Activated naive CD4-positive, alpha-beta T cell treated with anti-CD3 and anti-CD28 coated beads, Interleukin-2, amount 50 U/mL, for 72 hours (primary cell): ENCODE measurements at places on chromosomes 7 and 10. TPM values are rescaled to one million over a fixed set of nuclear protein-coding genes. Genes with fewer than 3 reads are reported as not detected.

DNA sequence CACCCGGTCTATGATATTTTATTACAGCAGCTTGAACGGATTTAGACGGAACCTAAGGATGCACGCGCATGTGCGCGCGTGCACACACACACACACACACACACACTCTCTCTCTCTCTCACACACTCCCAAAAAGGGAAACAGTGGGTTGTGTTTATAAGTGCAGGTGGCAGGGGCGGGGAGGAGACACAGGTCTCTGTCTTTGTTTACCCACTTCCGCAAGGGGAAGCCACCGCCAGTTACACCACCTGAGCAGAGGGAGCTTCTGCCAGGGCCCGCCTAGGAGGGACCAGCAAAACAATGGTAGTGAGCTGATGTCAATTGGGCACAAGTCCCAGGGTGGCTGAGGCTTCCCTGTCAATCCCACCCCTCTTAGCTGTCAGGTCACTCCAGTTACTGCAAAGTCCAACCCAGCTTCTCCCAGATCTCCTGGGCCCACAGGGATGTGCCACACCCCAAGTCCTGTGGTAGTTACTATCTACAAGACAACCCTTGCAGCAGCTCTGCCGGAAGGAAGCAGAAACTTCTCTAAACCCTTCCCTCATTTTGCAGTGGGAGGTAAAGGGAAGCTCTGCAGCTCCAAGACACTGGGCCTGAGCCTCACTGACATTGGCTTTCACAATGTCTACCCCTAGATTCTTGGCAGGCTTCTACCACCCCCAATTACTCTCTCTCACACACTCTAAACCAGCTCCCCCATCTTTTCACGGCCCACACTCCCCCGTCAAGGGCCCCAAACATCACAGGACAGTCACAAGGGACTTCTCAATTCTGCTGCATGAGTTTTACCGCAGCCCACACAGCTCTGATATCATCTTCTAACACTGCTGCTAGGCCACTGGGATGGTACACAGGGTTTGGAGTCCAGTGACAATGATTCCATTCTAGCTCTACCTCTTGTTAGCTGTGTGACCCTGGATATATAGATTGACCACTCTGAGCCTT lies 17.6 kb downstream of the ANXA11 start:
- peak; percentile 76 for DNase-seq

GRCh38 chr10:19702215-19702614 lies 114.0 kb upstream of the PLXDC2 start:
- no peak for DNase-seq

The KAZALD1 gene
- total RNA-seq, result 1.3 TPM

The C10orf105 gene
- 0.68 TPM for total RNA-seq

DNA sequence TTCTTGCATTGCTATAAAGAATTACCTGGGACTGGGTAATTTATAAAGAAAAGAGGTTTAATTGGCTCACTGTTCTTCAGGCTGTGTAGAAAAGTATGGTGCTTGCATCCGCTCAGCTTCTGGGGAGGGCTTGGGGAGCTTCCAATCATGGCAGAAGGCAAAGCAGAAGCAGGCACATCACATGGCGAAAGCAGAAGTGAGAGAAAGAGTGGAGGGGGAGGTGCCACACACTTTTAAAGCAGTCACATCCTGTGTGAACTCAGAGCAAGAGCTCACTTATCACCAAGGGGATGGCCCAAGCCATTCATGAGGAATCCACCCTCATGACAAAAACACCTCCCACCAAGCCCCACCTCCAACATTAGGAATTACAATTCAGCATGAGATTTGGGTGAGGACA lies 303.5 kb downstream of the OTUD1 start:
- DNase-seq, result no peak

- no peak for DNase-seq
Observed at GRCh38 chr7:25949736-25950487, 202.1 kb upstream of the NFE2L3 start.

GRCh38 chr10:33107953-33108352 lies 149.9 kb upstream of the ITGB1 start:
- no peak for DNase-seq

- no peak for DNase-seq
Observed at GRCh38 chr10:88163572-88163971, 300.1 kb downstream of the PTEN start.

GRCh38 chr10:10804998-10805740 lies 212.5 kb upstream of the CELF2 start:
- DNase-seq, result no peak

GRCh38 chr7:43937444-43937843 lies 11.2 kb downstream of the UBE2D4 start:
- DNase-seq, result no peak

- DNase-seq, result peak; percentile 61
Observed at GRCh38 chr10:33005322-33006301, 47.6 kb upstream of the ITGB1 start.

DNA sequence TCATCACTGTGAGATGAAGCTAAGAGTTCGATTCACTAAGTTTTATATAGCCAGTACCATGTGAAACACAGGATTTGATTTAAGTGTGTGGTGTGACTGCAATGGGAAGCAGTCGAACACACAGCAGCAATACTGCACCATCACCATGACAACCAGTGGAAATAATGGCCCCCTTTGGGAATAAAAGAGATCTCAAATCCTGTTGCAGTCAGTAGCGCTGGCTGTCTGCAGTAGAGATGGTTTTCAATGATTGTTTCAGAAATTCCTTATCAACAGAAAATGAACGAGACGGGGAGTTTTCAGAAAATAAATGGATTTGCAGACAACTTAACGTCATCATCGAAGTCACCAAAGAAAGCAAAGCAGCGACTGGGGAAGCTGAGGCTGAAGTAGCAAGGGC lies 91.0 kb downstream of the PTPRE start:
- DNase-seq, result no peak

DNA sequence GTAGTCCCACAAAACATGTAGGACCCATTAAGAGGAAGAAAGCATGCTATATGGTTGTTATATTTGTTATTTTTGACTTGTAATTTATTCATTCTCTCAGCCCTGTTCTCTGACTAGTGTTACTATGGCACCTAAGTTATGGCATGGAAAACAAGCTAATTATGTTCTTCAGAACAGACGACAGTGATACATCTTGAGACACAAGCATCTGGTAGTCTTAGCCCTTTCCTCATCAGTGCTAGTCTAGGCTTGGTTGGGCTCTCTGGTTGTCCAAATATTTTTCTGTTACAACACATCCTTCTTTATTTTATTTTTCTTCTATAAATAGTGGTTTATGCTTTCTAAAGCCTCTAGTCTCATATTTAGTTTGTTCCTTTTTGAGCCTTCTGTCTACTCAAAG lies 308.3 kb upstream of the KAT6B start:
- DNase-seq, result no peak

DNA sequence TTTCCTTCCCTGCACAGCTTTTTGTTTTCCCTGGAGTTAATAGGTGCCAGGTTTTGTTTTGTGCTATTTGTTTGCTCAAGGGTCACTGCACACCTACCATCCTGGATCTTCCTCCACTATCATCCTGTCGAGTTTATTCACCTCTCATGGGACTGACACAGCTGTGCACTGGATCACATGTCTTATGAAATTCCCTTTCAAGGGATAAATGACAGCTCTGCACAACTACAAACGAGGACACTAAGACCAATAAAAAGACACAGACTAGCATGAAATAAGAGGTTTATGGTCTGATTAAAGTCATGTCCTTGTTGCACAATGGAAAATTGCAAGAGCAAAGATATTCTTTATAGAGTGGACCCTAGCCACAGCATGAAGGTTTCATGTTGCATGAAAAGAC lies 76.7 kb upstream of the SFMBT2 start:
- DNase-seq, result no peak

The COL28A1 gene
- not detected for total RNA-seq

GRCh38 chr10:69377933-69378332 lies 38.8 kb downstream of the TACR2 start:
- no peak for DNase-seq
